ENCODE measurements at places on chromosomes 6 and 20.

- no peak for DNase-seq
These were observed 979.8 kb upstream of the GJE1 start for GRCh38 chr6:141152951-141153350.

GRCh38 chr6:145405006-145405551 lies 330.2 kb downstream of the EPM2A start:
- no peak for DNase-seq

DNA sequence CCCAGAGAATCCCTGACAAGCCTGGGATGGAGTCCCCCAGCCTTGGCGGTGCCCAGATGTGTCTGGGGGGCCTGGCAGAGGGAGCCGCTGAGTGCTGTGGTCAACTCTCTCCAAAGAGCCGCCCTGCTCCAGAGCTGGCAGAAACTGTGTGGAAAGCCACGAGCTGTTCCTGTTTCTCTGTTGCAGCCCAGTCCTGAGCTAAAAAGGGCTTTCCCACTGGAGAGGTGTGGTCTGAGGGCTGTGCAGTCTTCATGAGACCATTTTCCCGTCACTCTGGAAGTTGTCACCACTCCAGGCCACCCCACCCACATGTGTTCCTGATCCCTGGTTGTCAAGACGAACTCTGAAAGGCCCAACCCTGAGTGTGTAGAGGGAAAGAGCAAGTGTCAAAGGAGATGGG lies 99.7 kb upstream of the KCNK16 start:
- DNase-seq: no peak

GRCh38 chr6:5766260-5766659 lies 240.5 kb downstream of the NRN1 start:
- DNase-seq: no peak

DNA sequence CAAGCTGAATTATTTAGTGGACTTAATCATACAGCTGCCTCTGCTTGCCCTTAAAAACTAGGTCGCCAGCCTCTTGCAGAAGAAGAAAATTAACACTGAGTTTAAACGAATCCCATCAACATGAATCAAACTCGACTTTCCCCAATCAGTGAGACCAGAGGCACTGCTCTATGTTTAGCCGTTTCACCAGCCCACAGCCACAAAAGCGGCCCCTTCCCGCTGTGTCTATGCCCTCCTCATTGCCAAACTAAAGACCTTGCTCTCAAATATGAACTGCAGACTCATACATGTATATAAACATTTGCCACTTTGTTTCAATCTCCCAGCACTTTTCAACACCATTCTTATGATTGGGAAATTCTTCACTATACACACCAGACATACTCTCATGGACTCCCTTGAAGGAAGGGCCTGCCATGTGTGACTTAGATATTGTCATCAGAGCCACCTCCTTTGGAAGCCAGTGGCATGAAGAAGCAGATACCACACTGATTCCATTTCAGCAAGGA lies 105.8 kb upstream of the ADGRF1 start:
- no peak for DNase-seq

DNA sequence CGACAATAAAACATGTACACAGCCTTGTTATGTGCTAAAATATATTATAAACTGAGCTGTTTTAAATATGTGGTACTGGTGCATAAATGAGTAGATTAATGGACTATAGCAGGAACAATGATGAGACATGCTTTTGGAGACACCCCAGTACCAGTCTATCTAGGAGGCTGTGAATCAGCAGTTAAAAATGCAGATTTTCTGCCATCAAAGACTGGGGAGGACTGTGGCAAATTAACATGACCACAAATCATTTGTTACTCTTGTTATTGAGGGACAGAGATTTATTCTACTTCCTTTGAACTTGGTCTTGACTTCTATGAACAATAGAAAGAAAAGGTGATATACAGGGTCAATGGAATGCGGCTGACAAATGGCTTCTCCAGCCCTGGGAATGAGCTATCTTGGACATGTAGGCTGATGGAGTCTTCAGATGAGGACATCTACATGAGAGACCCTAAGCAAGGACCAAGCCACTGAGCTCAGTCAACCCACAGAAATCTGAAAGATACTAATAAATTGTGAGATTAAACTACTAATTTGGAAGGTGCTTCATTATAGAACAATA lies 551.7 kb upstream of the GJE1 start:
- DNase-seq: no peak

GRCh38 chr6:107357031-107357430 lies 102.3 kb downstream of the PDSS2 start:
- no peak for DNase-seq

GRCh38 chr6:89986650-89987074 lies 92.4 kb downstream of the GJA10 start:
- DNase-seq: no peak

DNA sequence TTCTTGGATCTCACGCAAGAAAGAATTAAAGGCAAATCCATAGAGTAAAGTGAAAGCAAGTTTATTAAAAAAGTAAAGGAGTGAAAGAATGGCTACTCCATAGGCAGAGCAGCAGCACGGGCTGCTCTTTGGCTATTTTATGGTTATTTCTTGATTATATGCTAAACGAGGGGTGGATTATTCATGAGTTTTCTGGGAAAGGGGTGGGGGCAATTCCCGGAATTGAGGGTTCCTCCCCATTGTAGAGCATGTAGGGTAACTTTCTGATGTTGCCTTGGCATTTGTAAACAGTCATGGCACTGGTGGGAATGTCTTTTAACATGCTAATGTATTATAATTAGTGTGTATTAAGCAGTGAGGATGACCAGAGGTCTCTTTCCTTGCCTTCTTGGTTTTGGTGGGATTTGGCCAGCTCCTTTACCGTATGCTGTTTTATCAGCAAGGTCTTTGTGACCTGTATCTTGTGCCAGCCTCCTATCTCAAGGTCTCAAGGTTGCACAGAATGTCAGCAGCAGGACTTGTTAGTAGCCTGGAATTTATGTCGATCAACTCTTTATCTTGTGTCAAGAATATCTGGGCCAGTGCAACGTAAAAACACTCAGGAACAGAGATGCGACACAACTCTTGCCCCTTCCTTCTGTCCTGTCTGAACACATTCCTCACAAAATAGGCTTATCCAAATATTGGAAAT lies 931.4 kb downstream of the QKI start:
- no peak for DNase-seq

- DNase-seq: no peak
These were observed 5.2 kb downstream of the INSM1 start for GRCh38 chr20:20373091-20373571.

DNA sequence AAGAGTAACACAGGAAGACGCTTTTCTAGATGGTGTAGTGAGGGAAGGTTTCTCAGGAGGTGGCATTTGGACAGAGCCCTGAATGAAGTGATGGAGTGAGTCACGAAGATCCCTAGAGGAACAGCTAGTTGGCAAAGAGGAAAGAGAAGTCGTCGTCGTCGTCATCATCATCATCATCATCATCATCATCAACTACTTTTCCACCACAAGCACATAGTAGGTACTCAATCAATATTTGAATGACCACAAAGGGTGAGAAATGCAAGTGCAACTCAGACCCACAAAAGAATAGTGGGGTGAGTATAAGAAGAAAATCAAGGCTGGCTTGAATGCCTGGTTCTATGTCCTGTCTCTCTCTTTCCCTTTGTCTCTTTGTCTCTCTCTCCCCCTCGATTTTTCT lies 28.3 kb upstream of the OCSTAMP start:
- no peak for DNase-seq

DNA sequence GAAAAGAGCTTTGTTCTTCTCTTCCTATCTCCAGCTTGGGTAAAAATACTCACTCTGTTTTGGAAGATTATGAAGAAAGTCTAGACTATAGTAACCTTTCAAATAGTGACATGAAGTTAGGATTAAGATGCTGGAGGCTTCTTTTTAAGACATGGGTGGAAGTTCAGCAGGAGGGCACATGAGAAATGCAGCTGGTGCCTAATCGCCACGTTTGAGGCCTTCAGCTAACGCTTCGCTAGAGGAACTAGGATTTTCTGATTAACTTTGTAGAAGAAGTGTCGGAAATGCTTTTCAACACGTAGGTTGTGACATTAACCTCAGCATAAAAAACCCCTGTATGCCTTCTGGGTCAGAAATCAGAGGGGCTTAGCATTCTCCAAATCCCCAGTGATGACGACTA lies 348.1 kb upstream of the MAP3K7 start:
- no peak for DNase-seq

DNA sequence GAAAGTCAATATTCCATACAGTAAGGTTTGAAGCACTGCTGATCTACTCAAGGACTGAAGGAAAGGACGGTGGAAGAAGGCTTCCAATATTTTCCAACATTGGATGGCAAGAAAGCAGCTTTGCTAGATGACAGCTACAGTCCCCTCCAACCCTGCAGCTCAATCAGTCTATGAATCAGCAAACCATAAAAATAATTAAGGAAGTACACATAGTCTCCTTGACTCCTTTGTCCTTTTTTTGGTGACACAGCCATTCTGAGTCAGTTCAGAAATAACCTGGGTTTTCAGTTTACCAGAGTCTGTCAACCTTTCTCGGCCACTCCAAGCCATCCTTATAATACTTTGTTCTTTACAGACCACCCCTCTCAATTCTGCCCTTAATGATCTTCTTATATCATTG lies 232.5 kb downstream of the IBTK start:
- DNase-seq: no peak

- DNase-seq: no peak
These were observed 11.3 kb upstream of the MAP3K5 start for GRCh38 chr6:136803608-136804007.

DNA sequence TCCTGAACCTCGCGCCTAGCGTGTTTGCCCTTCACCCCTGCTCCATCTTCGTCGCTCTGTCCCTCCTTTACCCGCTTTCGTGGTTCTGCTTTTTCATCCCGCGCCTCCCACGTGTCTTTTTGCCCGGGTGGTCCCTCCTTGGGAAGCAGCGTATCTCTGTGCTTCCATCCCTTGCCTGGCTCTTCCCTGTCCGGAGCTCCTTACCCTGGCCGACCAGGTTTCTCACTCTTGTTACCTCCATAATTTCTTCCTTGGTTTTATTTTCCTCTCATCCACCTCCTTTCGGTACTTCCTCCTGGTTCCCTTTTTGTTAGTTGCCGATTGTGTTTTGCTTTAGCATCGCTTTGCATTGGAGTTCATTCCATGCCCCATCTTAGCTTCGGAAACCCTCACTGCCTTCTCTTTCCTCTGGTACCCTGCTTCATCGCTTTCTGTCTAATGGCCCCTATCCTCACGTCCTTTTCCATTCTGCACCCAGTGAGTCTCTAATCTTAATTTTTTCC lies 735 bp downstream of the FAM135A start:
- no peak for DNase-seq

DNA sequence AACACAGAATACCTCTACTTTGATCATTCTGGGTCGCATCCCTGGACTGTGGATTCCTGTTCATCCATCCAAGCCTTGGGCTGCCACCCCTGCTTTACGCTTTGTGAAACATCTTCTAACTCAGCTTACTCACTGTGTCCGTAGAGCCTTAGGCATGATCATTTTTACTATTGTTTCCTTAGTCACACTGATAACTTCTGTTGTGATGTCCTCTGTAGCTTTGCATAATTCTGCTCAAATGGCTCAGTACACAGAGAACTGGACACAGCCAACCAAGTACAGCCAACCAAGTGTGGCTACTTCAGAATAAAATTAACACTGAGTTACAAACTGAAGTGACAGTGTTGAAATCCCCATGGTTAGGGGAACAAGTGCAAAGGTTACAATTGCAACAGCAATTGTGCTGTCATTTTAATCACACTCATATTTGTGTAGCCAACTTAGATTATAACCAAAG lies 8.6 kb upstream of the FKBP1A start:
- no peak for DNase-seq

DNA sequence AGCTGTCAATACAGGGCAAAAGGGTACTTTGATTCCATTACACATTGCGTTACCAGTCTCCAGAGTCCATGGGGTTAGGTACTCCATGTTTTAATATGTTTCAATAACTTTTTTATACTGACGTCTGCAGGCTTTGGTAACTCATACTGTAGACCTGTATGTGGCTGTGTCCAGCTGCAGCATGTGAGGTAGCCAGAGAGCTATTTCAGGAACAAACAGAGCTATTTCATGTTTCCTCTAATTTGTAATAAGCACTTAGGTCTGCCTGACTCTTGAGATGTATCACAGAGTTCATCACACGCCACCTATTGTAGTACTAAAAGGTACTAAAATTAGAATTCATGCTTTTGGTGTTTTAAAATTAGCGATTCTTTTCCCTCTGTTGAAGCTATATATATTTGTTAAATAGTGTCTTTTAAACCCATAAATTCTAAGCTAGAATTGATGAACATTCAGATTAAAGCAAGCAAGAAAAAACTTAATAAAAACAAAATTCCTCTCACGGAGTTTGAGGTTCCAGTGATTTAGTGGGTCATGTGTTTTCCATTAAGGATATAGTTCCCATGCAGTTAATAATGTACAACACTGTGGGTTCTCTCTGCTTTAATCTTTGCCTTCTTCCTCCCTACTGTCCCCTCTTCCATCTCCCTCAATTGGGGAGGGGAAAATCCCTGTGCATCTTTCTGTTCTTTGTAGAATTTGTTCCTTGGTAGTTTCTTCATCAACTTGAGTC lies 37.0 kb downstream of the FOXO3 start:
- no peak for DNase-seq

GRCh38 chr6:135159531-135159930 lies 21.6 kb upstream of the MYB start:
- peak; percentile 13 for DNase-seq

DNA sequence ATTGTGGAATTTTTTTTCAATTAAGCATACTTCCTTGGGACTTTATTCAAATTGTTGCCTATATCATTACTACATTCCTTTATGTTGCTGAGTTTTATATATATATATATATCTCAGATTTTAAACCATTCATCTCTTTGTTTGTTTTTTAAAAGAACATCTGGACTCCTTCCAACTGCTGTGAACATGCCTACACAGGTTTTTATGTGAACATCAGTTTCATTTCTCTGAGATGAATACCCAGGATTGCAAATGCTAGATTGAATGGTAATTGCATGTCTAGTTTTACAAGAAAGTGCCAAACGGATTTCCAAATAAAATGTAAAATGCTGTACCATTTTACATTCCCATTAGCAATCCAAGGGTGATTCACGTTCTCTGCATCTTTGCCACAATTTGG lies 1289.3 kb downstream of the HACE1 start:
- DNase-seq: no peak

DNA sequence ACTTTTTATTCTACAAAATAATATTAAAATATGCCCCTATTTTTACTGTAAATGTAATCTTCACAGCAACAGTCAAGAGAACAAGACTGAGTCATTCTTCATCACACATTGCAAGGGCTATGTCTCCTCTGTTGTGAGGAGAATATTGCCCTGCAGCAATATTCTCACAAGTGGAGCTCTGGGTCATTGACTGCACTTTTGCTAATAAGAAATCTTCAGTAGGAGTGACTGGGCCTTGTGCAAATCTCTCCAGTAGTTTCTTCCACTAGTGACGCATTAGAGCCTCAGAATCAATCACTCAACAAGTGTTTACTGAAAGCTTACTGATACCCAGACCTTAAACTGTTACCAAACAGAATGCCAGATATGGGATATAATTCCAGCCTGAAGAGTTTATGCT lies 49.1 kb downstream of the LAMA2 start:
- no peak for DNase-seq

All from stimulated activated CD4-positive, alpha-beta T cell treated with anti-CD3 and anti-CD28 coated beads, Interleukin-4, amount 100 ng/mL, for 1 hour (primary cell).